GM18507 (cell line): ENCODE measurements at places on chromosomes 4 and X.

- DNase-seq = no peak
Measured at GRCh38 chr4:135670548-135670947, 1469.0 kb upstream of the PABPC4L start.

- DNase-seq = no peak
Measured at GRCh38 chrX:1537031-1537715, at the start of gene P2RY8. Gene P2RY8 (minus strand): TSS chrX:1537185. CDS start chrX:1466558, 70,627 bp downstream.

GRCh38 chr4:99071159-99071558 lies 17.4 kb downstream of the ADH5 start:
- DNase-seq = no peak

DNA sequence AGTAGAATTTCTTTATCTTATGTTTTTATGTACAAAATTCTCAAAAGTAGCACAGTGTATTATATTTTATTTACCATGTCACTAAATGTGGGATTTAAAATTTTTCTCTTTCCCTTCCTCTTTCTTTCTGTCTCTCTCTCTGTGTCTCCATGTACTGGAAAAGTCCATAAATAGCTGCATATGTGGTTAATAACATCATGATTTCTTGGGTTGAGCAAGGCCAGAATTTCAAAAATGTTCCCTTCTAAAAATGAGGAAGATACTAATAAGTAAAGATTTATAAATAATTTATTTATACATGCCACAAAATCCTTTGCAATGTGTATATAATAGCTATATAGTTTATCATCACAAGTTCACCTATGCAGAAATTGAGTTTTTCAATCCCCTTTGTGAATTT lies 29.1 kb upstream of the DKK2 start:
- no peak for DNase-seq

- DNase-seq = peak; percentile 3
Measured at GRCh38 chr4:89438102-89438831, 130.7 kb upstream of the GPRIN3 start.

GRCh38 chrX:39675619-39676018 lies 422.1 kb downstream of the BCOR start:
- DNase-seq = no peak

- no peak for DNase-seq
Measured at GRCh38 chr4:97105347-97106099, 1037.8 kb downstream of the STPG2 start.

DNA sequence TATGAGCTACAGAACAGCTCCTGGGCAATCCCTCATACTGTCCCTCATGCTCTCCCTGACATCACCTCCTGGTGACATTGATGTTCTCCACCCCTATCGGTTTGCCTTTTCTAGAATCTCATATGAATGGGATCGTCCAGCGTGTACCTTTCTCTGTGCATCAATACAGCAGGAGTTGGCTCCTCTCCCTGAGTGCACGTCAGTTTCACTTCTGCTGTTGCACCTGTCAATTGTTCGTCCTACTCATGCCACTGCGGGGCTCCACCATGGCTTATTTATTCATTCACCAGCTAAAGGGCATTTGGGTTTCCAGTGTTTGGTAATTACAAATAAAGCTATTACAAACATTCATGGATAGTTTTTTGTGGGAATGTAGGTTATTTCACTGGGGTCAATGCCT lies 269.1 kb upstream of the ZFP42 start:
- DNase-seq = no peak

DNA sequence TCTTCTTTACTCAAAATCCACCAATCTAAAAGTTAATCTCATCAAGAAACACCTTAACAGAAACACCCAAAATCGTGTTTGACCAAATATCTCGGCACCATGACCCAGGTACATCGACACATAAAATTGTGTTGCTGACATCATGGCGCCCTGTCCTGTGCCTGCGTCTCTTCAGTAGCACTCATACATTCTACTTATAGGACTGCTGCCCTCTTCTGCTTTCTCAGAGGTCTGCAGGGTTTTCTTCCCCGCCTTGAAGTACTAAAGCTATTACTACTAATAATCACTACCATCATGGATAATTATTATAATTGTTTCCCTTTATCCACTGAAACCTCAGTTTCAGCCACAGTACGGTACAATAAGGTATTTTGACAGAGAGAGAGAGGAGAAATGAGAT lies 1403.1 kb upstream of the TENM3 start:
- no peak for DNase-seq

DNA sequence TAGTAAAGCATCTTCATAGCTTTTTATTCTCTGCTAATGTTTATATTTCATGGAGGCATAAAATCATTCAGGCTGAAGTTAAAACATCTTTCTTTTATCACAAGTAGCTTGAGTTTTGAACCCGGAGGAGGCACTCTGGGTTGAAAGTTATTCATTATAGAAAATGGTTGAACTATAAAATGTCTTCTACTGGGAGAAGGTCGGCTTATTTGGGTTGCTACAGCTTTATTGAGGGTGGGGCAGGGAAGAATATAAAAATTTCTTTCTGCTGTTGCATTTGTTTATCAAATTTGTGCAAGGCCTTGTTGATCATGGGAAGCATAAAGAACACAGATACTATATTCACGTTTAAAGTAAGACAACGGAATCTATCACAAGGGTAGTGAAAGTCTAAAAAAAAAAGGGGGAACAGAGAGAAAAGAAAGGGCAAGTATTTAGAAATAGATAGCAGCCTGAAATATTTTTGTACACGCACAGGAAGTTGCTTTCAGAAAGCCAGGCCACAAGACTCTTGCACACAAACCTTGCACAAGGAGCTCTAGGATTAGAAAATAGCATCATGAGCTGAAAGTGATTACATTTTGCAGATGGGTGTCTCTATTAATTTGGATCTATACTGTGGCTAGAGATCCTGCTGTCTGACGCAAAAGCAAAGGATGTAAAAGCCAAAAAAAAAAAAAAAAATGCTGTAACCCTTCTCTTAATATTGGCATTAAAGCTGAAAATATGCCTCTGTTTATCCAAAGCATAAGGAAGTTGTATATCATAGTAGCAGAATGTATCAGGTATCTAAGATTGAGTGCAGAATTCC lies 37.2 kb upstream of the FAM9C start:
- DNase-seq = no peak

DNA sequence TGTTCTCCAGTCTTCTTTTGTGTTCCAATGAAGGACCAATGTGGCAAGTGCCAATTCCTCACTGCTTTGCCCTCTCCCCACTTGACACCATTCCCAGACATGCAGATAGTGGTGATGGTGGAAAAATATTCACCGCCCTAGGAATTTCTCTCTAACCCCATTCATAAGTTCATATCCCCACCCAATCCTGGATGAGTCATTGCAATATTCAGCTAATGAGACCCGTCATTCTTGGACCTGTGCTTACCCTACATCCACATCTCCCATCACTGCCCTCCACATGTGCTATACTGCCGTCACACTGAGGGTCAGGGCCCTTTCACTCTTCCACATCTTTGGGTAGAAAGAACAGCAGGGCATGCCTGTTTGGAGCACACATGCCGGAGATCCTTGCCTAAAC lies 199.2 kb downstream of the KCNIP4 start:
- no peak for DNase-seq

DNA sequence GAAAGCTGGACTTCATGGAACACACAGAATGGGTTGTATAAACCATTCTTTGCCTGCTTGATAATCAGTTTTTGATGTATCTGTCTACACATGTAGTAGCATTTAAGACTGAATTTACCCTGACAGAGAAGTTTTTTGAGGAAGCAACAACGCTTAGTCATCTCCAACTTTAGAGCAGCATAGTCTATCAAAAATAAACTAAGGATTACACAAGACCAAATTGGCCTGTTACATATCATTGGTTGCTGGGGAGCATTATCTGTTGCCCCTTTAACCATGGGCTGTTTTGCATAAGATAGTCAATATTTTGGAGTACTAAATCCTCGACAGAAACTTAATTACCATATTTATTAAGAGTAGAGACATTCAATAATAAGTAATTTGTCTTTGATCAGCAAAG lies 347.4 kb downstream of the FAM47B start:
- DNase-seq = no peak

- DNase-seq = no peak
Measured at GRCh38 chr4:5843573-5844530, 49.0 kb downstream of the CRMP1 start.

GRCh38 chr4:164526933-164527583 lies 226.9 kb upstream of the SMIM31 start:
- DNase-seq = no peak

- no peak for DNase-seq
Measured at GRCh38 chr4:3462790-3463415, at the start of gene DOK7. Gene DOK7 (plus strand): TSS chr4:3463306. CDS start chr4:3463376, 70 bp downstream.

DNA sequence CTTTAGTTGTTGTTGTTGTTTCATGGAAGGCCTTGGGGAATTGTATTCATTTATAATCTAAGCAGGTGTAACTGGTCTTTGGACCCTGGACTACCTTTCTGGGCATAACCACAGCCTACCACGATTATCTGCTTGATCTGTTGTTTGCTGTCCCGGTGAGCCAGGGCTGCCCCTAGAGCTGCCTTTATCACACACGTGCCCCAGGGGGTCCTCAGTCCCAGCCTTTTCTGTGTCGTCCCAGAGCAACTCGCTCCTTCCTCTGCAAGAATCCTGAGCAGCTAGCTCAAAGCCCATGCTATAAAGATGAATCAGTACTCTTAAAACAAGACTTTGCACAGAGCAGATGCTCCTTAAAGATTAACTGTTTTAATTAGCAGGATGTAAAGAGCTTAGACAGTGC lies 273.2 kb downstream of the EVC2 start:
- no peak for DNase-seq

DNA sequence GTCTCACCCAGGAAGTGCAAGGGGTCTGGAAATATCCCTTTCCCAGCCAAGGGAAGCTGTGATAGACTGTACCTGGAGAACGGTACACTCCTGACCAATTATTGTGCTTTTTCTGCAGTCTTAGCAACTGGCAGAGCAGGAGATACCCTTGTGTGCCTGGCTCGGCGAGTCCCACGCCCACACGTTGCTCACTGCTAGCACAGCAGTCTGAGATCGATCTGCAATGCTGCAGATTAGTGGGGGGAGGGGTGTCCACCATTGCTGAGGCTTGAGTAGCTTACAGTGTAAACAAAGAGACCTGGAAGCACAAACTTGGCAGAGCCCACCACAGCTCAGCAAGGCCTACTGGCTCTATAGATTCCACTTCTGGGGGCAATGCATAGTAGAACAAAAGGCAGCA lies 138.5 kb downstream of the CHRDL1 start:
- no peak for DNase-seq

- DNase-seq = peak; percentile 3
Measured at GRCh38 chr4:42995343-42995944, 102.9 kb downstream of the GRXCR1 start.

- DNase-seq = no peak
Measured at GRCh38 chr4:96380106-96380505, 540.2 kb downstream of the PDHA2 start.

- DNase-seq = no peak
Measured at GRCh38 chr4:140874056-140874455, 117.9 kb upstream of the TBC1D9 start.

- no peak for DNase-seq
Measured at GRCh38 chr4:98908182-98908581, 20.8 kb downstream of the EIF4E start.

DNA sequence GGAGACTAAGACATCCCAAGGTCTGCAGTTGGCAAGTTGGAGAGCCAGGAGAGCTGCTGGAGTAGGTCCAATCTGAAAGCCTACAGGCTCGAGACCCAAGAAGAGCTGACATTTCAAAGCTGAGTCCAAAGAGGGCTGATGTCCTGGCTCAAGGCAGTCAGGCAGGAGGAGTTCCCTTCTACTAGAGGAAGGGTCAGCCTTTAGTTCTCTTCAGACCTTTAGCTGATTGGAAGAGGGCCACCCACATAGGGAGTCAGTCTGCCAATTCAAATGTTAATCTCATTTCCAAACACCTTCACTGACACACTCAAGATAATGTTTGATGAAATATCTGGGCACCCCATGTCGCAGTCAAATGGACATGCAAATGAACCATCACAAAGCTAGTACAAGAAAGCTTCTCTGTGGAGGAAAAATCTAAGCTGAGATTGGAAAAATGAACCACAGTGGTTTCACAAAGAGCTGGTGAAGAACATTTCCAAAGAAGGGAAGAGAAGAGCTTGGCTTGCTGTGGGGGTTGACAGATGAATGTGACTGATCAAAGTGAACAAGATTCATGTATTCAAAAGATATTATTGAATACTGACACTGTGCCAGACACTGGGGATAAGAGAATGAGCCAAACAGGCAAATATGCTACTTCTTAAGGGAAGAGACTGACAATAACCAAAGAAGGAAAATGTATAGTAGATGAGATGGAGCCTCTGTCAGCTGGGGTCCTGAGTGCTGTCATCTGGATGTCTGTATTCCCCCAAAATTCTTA lies 61.2 kb downstream of the STK32B start:
- no peak for DNase-seq

DNA sequence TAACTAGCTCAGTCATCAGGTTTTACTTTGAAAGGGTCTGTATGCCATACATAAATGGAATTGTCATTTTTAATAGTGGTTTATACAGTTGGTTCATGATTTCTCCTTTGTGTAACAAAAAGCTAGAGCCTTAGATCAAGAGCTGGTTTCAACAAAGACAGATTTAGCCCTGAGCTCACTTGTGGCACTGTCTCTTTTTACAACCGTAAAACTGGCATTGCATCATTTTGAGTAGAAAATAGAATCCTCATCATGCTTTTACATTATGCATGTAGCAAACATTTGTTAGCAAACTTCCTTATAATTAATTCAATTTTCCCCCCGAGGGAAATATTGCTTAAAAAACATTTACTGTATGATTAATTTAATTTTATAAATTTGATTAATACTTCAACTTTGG lies 1871.5 kb downstream of the ARAP2 start:
- no peak for DNase-seq

GRCh38 chr4:73589887-73590801 lies 30.1 kb downstream of the RASSF6 start:
- peak; percentile 18 for DNase-seq

DNA sequence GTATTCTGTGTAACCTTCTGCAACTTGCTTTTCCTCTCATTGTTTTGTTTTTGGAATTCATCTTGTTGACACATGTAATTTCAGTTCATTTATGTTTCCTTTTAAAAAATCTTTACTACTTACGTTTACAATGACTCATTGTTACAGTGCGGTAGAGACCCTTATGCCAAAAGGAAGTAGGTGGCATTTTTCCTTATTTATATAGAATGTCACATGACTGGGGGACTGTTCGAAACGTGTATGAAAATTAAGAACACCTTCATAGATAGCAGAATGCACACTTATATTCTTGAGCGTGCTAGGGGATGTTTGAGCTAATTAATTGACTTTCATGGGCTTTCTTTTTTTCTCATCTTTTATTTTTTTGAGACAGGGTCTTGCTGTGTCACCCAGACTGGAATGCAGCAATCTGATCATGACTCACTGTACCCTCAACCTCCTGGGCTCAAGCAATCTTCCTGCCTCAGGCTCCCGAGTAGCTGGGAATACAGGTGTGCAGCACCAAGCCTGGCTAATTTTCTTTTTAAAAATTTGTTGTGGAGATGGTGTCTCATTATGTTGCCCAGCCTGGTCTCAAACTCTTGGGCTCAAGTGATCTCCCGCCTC lies 7.3 kb downstream of the REPS2 start:
- no peak for DNase-seq

DNA sequence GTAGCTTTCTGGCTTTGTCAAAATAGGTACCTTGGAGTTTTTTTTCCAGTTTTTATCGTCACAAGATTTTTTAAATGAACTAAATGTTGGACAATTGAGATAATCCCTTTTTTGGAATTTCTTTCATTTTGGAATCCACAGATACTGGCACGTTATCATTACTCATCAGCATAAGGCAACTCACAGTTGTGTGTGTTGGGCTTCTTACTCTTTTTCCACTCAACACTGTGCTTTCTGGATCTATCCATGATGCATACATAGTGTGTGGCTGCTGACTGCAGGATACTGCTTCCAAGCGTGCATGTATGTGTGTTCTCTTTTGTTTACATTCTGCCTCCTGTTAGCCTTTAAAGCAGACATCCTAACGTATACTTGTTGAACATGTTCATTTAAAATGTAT lies 113.5 kb upstream of the FAM9A start:
- no peak for DNase-seq
